AG09319 (cell line): ENCODE measurements at places on chromosomes 2 and 18.

GRCh38 chr2:27314709-27315108 is 6.5 kb upstream of the UCN start:
- DNase-seq, result no peak

DNA sequence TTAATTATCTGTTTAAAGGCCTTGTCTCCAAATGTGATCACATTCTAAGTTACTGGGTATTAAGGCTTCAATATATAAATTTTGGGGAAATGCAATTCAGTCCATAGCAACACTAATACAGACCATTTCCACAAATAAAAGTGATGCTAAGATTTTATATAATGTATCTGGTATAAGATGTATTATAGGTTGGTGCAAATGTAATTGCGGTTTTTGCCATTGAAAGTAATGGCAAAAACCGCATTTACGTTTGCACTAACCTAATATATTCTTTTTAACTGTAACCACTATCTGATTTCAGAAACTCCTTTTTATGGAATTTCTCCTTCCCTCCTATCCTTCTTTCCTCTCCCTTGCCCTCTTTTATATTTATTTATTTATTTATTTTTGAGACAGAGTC is 1020.6 kb downstream of the BCL11A start:
- DNase-seq, result no peak

DNA sequence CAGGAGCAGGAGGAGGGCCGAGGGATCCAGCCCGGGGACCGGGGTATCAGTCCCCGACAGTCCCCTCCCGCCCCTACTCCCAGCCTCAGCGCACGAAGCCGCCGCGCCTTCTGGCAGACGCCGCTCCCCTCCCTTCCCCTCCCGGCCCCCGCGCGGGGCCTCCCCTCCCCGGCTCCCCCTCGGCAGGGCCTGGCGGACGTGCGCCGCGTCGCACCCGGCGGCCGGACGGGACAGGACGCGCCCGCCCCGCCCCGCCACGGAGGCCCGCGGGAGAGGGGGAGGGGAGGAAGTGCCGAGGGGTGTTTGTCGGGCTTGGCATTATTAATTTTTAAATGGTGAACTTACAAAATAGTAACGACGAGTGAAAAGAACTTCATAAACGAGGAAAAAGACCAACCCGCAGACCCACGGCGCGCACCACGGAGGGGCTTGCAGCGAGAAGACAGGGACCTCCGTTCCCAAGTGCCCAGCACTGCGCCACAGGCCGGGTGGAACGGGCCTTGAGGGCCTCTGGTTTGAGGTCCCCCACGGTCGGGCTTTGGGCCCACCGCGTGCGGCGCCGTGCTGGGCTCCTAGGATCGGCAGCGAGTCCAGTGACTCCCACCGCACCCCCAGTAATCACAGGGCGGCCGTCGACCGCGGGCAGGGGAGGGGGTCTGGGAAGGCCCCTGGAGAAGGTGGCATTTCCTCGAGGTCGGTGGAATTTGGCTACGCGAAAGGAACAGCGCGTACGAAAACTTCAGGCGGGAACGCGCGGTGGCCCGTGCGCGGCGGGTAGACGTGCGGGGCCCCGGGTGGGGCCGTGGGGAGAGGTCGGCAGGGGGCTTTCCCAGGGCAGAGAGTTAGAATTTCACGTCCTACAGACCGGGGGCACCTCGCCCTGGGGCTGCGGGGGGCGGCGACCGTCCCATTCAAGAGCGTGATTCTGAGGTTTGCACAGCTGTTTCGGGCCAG is 954 bp upstream of the CTDSP1 start:
- no peak for DNase-seq

GRCh38 chr2:72789241-72789640 is 36.6 kb downstream of the EXOC6B start:
- DNase-seq, result no peak

- no peak for DNase-seq
These were observed 109.0 kb upstream of the STPG4 start for GRCh38 chr2:47264143-47264542.

- no peak for DNase-seq
These were observed 506.2 kb upstream of the SLC39A10 start for GRCh38 chr2:195150819-195151218.

GRCh38 chr2:206824087-206824618 is 58.7 kb downstream of the FASTKD2 start:
- DNase-seq, result no peak

- DNase-seq, result no peak
These were observed 52.2 kb upstream of the GALNT13 start for GRCh38 chr2:153819501-153819900.

DNA sequence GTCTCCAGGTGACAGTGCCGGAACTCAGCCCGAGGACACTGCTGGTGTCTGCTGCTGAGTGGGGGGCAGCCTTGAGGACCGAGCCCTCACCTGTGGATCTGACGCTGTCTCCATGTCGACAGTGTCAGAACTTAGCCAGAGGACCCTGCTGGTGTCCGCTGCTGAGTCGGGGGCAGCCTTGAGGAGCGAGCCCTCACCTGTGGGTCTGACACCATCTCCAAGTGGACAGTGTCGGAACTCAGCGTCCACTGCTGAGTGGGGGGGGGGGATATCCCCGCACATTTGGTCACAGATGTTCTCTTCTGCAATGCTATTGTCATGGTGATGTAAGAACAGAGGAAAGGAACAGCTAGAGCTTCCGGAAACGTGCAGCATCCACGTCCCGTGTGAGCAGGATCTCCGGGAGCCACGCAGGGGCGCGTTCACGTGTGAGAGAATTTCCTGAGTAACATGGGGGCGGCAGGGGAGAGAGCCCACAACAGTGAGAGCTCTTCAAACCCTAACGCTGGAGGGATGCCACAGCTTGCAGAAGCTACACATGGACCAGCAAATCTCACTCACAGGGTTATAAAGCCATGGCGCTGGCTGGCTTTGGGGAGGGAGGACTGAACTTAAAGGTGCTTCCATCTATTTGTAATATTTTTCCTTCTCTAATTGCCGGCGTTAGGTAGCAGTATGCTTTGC is 250.7 kb upstream of the SALL3 start:
- DNase-seq, result no peak

GRCh38 chr2:173252581-173252980 is 102.1 kb upstream of the CDCA7 start:
- DNase-seq, result no peak

GRCh38 chr2:27441958-27442919 is at the start of gene KRTCAP3:
TSS of gene KRTCAP3 (plus strand) at chr2:27442381. CDS start at chr2:27442413, 32 bp downstream.
- no peak for DNase-seq

DNA sequence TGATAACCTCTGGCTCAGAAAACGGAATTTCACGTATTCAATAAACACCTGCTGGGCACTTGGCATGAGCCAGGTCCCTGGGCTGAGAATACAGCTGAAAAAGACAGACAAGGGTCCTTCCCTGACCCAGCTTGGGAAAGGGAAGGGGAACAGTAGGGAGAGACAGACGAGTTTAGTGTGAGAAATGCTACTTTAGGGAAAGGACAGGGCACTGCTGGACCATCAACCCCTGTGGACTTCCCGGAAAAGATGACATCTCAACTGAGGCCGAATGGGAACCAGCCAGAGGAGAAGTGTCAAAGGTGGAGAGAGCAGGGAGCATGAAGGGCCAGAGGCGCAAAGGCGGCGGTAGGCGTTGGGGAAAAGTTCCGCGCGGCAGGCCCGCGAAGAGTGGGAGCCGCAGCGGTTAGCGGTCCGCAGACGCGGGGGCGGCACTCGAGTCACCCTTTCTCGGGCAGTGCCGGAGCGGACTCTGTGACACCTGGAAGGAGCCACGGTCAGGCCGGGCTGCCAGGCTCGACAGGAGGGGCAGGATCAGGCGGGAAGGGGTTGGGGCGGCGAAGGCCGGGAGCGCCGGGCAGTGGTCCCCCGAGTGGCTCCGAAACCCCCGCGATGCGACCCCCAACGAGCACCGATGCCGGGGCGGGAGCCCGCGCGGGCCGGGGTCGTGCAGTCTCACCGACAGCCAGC is 519 bp downstream of the TEX261 start:
- no peak for DNase-seq

GRCh38 chr2:122875091-122875865 is 1119.8 kb downstream of the TSN start:
- DNase-seq, result no peak

DNA sequence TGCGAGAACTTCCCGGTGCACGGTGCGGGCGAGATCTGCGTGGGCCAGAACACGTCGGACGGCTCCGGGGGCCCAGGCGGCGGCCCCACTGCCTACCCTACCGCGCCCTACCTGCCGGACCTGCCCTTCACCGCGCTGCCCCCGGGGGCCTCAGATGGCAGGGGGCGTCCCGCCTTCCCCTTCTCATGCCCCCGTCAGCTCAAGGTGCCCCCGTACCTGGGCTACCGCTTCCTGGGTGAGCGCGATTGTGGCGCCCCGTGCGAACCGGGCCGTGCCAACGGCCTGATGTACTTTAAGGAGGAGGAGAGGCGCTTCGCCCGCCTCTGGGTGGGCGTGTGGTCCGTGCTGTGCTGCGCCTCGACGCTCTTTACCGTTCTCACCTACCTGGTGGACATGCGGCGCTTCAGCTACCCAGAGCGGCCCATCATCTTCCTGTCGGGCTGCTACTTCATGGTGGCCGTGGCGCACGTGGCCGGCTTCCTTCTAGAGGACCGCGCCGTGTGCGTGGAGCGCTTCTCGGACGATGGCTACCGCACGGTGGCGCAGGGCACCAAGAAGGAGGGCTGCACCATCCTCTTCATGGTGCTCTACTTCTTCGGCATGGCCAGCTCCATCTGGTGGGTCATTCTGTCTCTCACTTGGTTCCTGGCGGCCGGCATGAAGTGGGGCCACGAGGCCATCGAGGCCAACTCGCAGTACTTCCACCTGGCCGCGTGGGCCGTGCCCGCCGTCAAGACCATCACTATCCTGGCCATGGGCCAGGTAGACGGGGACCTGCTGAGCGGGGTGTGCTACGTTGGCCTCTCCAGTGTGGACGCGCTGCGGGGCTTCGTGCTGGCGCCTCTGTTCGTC is 1.7 kb downstream of the FZD7 start:
- peak; percentile 77 for DNase-seq

DNA sequence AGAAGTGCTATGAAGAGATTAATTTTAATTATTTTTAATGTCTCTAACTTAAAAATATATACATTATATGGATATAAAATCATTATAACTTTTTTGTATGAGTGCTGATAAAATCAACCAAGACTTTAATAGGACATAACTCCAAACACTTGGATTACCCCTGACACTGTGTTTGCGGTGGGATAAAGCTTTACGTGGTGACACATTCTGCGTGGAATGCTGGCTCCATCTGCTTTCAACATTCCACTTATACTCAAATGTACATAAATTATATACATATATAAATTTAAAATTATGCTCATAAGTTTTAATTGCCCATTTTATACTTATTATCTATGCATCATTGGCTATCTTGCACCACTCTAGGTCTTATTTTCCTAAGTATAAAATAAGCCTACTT is 30.5 kb downstream of the LINC00305 start:
- no peak for DNase-seq

DNA sequence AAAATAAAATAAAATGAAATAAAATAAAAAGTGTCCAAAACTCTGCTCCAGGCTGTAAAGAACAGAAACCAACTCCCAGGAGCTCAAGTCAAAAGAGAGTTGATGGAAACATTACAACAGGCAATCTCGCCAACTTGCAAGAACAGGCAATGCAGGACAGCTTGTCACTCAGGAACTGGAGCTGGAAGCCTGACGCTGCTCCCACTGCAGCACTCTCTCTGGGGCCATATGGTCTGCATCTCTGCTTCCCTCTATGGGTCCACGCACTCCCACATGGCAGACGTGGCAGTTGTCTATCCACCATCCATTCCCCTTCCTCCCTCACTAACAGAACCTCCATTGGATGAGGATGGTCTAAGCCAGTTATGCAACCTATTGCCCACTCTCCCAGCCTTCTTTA is 23.3 kb upstream of the ARPC2 start:
- no peak for DNase-seq

GRCh38 chr2:131004446-131005209 is 88.6 kb downstream of the FAM168B start:
- no peak for DNase-seq
